Colonic mucosa (tissue), 4 donors: ENCODE measurements at places on chromosomes 7 and 10.

DNA sequence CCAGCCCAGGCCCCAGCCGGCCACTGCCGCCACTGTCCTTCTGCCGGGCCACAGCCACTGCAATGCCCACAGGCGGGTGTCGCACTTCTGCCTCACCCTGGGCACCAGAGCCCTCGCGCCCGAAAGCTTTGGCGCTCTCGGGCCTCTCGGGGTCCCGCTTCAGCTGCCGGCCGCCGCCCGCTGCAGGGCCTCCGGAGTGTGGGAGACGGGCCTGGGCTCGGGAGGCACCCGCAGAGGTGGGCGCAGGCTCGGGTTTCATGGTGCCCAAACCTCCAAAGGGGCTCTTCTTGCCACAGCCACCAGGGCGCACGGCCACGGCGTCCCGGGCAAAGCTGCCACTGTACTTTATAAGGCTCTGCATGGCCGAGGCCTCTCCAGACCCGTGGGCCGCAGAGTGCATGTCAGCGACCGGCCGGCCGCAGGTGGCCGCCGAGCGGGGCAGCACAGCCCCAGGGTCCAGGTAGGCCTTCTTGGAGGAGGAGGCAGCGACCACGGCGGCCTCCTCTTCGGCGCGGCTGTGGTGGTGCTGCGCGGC, 35.9 kb downstream of the TNRC18 start:
- DNase-seq, result no peak
- H3K36me3 ChIP-seq, result peaks cover 11% of the 10 kb centered on the region
- no peak overlapping the region for H3K27ac ChIP-seq

GRCh38 chr10:44376472-44377099, 8.3 kb downstream of the CXCL12 start:
- H3K4me3 ChIP-seq, result no peak overlapping the region
- no peaks in the 10 kb centered on the region for H3K4me1 ChIP-seq
- no peak overlapping the region for H3K27ac ChIP-seq
- DNase-seq, result no peak
- no peaks in the 10 kb centered on the region for H3K27me3 ChIP-seq

- no peak overlapping the region for H3K27ac ChIP-seq
- H3K27me3 ChIP-seq, result no peaks in the 10 kb centered on the region
- H3K4me1 ChIP-seq, result no peaks in the 10 kb centered on the region
- no peak for DNase-seq
These were observed 19.1 kb downstream of the SKIDA1 start for GRCh38 chr10:21506351-21506750.

DNA sequence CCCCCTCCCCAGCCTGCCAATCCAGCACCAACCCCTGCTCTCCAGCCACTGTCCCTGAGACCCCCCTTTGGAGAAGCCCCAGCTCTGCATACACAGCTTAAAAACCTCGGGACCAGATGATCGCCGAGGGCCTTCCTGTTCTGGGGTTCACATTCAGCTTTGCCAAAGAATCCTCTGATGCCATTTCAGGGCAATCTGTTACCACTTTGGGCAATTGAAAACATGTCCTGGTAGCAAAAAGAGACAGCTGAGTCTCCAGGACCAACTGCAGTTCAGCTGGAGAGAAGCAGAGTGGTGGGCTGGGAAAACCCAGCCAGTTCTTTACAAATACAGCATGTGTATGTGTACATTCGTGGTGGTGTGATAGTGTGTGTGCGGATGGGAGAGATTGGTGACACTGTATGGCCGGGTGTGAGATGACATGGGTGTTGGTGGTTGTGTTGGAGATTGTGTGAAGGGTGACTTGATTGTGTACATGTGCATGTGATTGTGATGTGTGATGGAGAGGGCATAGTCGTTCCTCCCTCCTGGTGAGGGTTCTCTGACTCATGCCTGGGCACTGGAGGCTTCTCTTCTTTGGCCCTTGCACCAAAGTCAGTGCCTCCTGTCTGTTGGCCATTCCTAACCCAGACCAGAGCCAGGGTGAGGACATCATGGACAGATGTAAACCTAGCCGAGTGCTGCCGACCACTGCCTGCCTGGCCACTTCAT, 48.5 kb upstream of the AQP1 start:
- H3K27me3 ChIP-seq, result no peaks in the 10 kb centered on the region
- no peak for DNase-seq
- H3K36me3 ChIP-seq, result no peaks in the 10 kb centered on the region
- H3K4me3 ChIP-seq, result no peak overlapping the region
- no peaks in the 10 kb centered on the region for H3K4me1 ChIP-seq
